ENCODE measurements at places on chromosomes 11 and 22. TPM values are rescaled to one million over a fixed set of nuclear protein-coding genes. Genes with fewer than 3 reads are reported as not detected.

Gene ADORA2A
- 1.2 TPM for total RNA-seq

Gene MS4A2
- total RNA-seq = not detected

Gene MB
- total RNA-seq = 6.8 TPM

Gene POU2AF3
- 1.4 TPM for total RNA-seq

Gene OR51I1
- not detected for total RNA-seq

Gene PPP6R3
- total RNA-seq = 51.9 TPM

Gene HMOX1
- 356 TPM for total RNA-seq

Gene OR4S2
- total RNA-seq = not detected

Gene KCNJ1
- total RNA-seq = not detected

Gene RHOG
- 97.3 TPM for total RNA-seq

Gene PEX16
- 16.0 TPM for total RNA-seq

Gene GTPBP1
- 9.0 TPM for total RNA-seq

Gene SPDYC
- not detected for total RNA-seq

Gene OR5A1
- not detected for total RNA-seq

Gene TYR
- not detected for total RNA-seq

Gene FIBIN
- not detected for total RNA-seq

Gene RASSF10
- total RNA-seq = 1.1 TPM

Gene OR2AG1
- total RNA-seq = not detected

Gene PKDREJ
- total RNA-seq = not detected

Gene ANO1
- total RNA-seq = 3.6 TPM

Gene ANO9
- total RNA-seq = 1.4 TPM

Gene CDHR5
- total RNA-seq = not detected

Gene SYT9
- total RNA-seq = 0.18 TPM

Gene KCNE3
- not detected for total RNA-seq

Gene MS4A15
- not detected for total RNA-seq

Gene TRIM49
- total RNA-seq = 0.05 TPM

Gene OR8A1
- not detected for total RNA-seq
